ENCODE measurements at places on chromosomes 3 and 15. TPM values are rescaled to one million over a fixed set of nuclear protein-coding genes. Genes with fewer than 3 reads are reported as not detected.

The ACSBG1 gene
- total RNA-seq = 0.49 TPM

The UBA3 gene
- total RNA-seq = 94.4 TPM

The EFCC1 gene
- 0.09 TPM for total RNA-seq

The CAPN3 gene
- 3.7 TPM for total RNA-seq

The ZNF710 gene
- total RNA-seq = 6.6 TPM

The ZPLD1 gene
- 0.62 TPM for total RNA-seq

The RSRC1 gene
- 112 TPM for total RNA-seq

The DUOXA2 gene
- 0.05 TPM for total RNA-seq

The DAPK2 gene
- 4.5 TPM for total RNA-seq

The SPTSSB gene
- 48.0 TPM for total RNA-seq

The IL5RA gene
- total RNA-seq = 0.38 TPM

The SKOR1 gene
- total RNA-seq = 0.52 TPM

The DOCK3 gene
- total RNA-seq = 14.6 TPM

The CD47 gene
- 29.5 TPM for total RNA-seq

The BNC1 gene
- 2.1 TPM for total RNA-seq

The SLC2A2 gene
- total RNA-seq = not detected

The STIMATE gene
- total RNA-seq = 17.9 TPM

The SLC9C1 gene
- total RNA-seq = not detected

The ADGRG7 gene
- not detected for total RNA-seq

The ABI3BP gene
- total RNA-seq = 0.91 TPM

The TMEM41A gene
- 11.9 TPM for total RNA-seq

The SNX4 gene
- 37.7 TPM for total RNA-seq

The CYP8B1 gene
- 0.81 TPM for total RNA-seq

The ALDH1A3 gene
- 1.7 TPM for total RNA-seq

The CTXN2 gene
- 0.29 TPM for total RNA-seq

The CCRL2 gene
- total RNA-seq = 0.51 TPM

The CPLX3 gene
- 0.58 TPM for total RNA-seq

The ANKRD63 gene
- total RNA-seq = not detected

The NANOGP8 gene
- not detected for total RNA-seq

The ICE2 gene
- total RNA-seq = 33.8 TPM

The GPR87 gene
- total RNA-seq = 0.14 TPM

The ARGFX gene
- total RNA-seq = not detected

The PDCD10 gene
- 28.9 TPM for total RNA-seq

The PLA2G4F gene
- 0.18 TPM for total RNA-seq

The GP5 gene
- 0.11 TPM for total RNA-seq

The ATRIP gene
- total RNA-seq = 5.3 TPM

The CMTM8 gene
- total RNA-seq = 1.3 TPM

The ALG1L2 gene
- total RNA-seq = 1.6 TPM

The BFSP2 gene
- not detected for total RNA-seq

The FETUB gene
- not detected for total RNA-seq

The FBXL22 gene
- total RNA-seq = 2.3 TPM

The TMEM212 gene
- total RNA-seq = not detected

The ZMYND10 gene
- total RNA-seq = 1.1 TPM

The KBTBD13 gene
- total RNA-seq = 0.34 TPM
